A549 treated with CORT108297 at 1 μM for 4 hours (cell line): ENCODE measurements at places on chromosomes 3 and 15. TPM values are rescaled to one million over a fixed set of nuclear protein-coding genes. Genes with fewer than 3 reads are reported as not detected.

Gene DUOXA2
- total RNA-seq = not detected in 5 replicates

Gene MOBP
- 0.06 to 0.07 TPM in 2 of 5 replicates, not detected in the others for total RNA-seq

Gene ATP10A
- 7.2 to 8.6 TPM (median 7.3 TPM) in 5 replicates for total RNA-seq

Gene FGD5
- 0.02 to 0.03 TPM (median 0.02 TPM) in 3 of 5 replicates, not detected in the others for total RNA-seq

Gene ANXA2
- total RNA-seq = 4,722 to 5,475 TPM (median 4,760 TPM) in 5 replicates

Gene ZBTB47
- total RNA-seq = 4.9 to 7.4 TPM (median 6.5 TPM) in 5 replicates

Gene DPH3
- total RNA-seq = 23.0 to 29.2 TPM (median 25.5 TPM) in 5 replicates

Gene TGM4
- 0.03 to 0.10 TPM (median 0.04 TPM) in 5 replicates for total RNA-seq

Gene TRPM1
- not detected in 5 replicates for total RNA-seq

Gene IGF2BP2
- 8.6 to 11.4 TPM (median 11.2 TPM) in 5 replicates for total RNA-seq

Gene SCN11A
- 0.01 TPM in 2 of 5 replicates, not detected in the others for total RNA-seq

Gene HIGD2B
- not detected in 5 replicates for total RNA-seq

Gene TICRR
- total RNA-seq = 11.1 to 14.7 TPM (median 13.5 TPM) in 5 replicates

Gene EMC7
- 135 to 153 TPM (median 141 TPM) in 5 replicates for total RNA-seq

Gene PIK3CA
- total RNA-seq = 4.7 to 7.9 TPM (median 6.3 TPM) in 5 replicates

Gene UBE2E2
- 34.4 to 41.1 TPM (median 35.5 TPM) in 5 replicates for total RNA-seq

Gene GUCA1C
- total RNA-seq = not detected in 5 replicates

Gene SPG21
- 120 to 134 TPM (median 125 TPM) in 5 replicates for total RNA-seq

Gene TLR9
- 0.05 to 0.13 TPM in 2 of 5 replicates, not detected in the others for total RNA-seq

Gene TERB2
- not detected in 5 replicates for total RNA-seq

Gene COL6A5
- not detected in 5 replicates for total RNA-seq

Gene ZSCAN2
- total RNA-seq = 13.9 to 16.4 TPM (median 14.5 TPM) in 5 replicates

Gene GRK7
- total RNA-seq = not detected in 5 replicates

Gene MYLK
- total RNA-seq = 13.5 to 21.9 TPM (median 16.0 TPM) in 5 replicates

Gene FSIP1
- total RNA-seq = 0.49 to 0.74 TPM (median 0.61 TPM) in 5 replicates
